ENCODE measurements at places on chromosomes 6 and 20. TPM values are rescaled to one million over a fixed set of nuclear protein-coding genes. Genes with fewer than 3 reads are reported as not detected.

The BMP5 gene
- not detected for total RNA-seq

The CLDN20 gene
- not detected for total RNA-seq

The AGER gene
- total RNA-seq, result 12.8 TPM

The FAM83C gene
- total RNA-seq, result not detected

The ROMO1 gene
- 357 TPM for total RNA-seq

The VSX1 gene
- total RNA-seq, result 0.96 TPM

The LGSN gene
- total RNA-seq, result not detected

The SRC gene
- 23.1 TPM for total RNA-seq

The MDC1 gene
- total RNA-seq, result 43.9 TPM

The KIF16B gene
- total RNA-seq, result 25.7 TPM

The GJA10 gene
- not detected for total RNA-seq

The RUNX2 gene
- 4.7 TPM for total RNA-seq

The PHACTR1 gene
- total RNA-seq, result 0.48 TPM

The SLC17A2 gene
- total RNA-seq, result not detected

The PAQR8 gene
- total RNA-seq, result 17.2 TPM

The PSMB9 gene
- 16.0 TPM for total RNA-seq

The NKX2-4 gene
- not detected for total RNA-seq
